NCI-H1105 (cell line): ENCODE measurements at places on chromosomes 16 and 17.

- no peak for DNase-seq
These were observed 3.6 kb downstream of the HDAC5 start for GRCh38 chr17:44119798-44120197.

GRCh38 chr17:43070872-43071271 lies 45.8 kb downstream of the RND2 start:
- DNase-seq: no peak

DNA sequence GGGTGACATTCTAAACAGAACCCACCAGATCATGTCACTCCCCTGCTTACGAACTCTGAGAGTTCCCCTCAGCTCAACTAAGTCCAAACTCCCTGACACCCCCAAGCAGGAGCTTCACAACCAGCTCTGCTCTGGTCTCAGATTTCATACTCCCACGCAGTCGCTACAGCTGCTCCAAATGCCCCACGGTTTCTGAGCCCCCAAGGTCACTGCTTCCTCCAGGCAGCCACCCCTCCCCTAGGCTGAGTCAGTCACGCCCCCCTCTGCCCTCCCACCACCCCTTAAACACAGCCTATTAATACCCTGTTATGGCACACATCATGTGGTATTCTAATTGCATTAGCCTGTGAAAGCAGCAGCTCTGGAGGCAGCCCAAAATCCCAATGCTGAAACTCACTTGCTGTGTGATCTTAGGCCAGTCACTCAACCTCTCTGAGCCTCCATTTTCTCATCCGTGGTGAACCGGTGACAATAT lies 51.5 kb downstream of the GSG1L start:
- DNase-seq: no peak

DNA sequence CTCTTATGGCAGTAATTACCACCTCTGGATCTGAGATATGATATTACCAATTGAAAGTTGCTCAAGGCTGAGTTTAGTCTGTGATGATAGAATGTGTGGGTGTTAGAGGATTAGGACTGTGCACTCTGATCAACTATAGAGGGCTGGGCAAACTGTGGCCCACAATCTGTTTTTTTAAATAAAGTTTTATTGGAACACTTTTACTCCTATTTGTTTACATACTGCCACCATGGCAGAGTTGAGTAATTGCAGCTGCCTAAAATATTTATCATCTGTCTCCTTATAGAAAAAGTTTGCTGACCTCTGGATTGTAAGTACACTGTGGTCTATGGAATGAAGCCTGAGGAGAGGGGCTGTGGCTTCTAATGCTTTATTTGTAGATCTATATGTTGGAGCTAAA lies 71.5 kb upstream of the N4BP1 start:
- DNase-seq: no peak

- DNase-seq: peak; percentile 70
These were observed 19.6 kb upstream of the TNFRSF13B start for GRCh38 chr17:16991349-16992009.

GRCh38 chr16:30786115-30786935 lies 680 bp downstream of the ZNF629 start:
- DNase-seq: no peak

DNA sequence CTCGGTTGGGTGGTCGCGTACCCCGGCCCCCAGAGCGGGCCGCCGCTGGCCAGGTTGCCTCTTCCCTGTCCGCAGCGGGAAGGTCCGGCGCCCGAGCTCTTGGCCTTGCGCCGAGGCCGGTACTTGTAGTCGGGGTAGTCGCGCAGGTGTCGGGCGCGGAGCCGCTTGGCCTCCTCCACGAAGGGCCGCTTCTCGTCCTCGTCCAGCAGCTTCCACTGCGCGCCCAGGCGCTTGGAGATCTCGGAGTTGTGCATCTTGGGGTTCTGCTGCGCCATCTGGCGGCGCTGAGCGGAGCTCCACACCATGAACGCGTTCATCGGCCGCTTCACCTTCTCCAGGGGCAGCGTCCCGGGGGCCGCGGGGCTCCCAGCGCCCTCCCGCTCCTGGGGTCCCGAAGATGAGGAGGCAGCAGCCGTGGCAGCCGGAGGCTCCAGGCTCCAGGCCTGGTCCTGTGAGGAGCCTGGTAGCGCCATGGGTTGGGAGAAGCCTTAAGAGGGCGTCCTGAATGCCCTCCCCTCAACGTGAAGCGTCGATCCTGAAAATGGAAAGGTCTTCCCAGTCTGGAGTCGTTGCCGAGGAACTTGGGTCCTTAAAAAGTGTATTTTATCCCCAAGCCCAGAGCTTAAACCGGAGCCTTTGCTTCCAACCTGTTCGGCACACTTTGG lies 558 bp downstream of the SOX15 start:
- peak; percentile 93 for DNase-seq

DNA sequence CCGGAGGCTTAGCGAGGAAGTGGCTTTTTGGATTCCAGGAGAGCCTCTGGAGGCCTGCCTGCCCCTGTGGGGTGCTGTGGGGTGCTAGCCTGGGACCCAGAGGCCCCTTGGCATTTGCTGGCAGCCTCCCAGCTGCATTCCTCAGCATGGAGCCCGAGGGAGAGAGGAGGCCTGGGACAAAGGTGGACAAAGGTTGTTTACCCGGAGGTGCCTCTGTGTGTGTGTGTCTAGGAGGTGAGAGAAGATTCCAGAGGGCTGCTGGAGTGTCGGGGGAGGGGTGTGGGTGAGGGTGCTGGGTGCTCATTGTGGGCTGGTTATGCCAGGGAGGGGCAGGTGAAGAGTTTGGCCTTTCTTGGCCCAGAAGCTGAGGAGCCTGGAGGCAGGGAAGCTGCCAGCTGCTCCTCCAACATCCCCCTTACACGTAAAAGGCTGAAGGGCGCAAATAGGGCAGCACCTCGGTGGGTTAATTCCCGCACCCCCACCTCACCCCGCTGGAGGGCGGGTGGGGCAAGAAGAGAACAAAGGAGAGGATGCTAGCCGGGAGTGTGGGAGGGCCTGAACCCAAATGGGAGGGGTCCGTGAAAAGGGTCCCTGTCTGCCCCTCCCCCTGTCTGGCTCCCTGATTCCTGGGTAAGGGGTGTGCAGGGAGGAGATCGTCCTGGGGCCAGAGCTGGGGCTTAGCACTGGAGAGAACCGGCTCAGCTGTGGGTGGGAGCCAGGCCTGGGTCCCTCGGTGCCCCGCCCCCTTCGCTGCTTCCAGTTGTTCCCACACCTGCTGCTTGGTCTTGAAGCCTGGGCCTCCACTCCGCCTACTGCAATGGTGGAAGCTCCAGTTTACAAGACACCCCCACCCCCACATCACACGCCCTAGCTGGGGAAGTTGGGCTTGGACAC lies 9.9 kb downstream of the HEXIM2 start:
- DNase-seq: no peak

GRCh38 chr17:13297183-13297582 lies 279.4 kb upstream of the ELAC2 start:
- DNase-seq: no peak
